ENCODE measurements at places on chromosomes 11 and 22.
A peak's percentile ranks its signal among the peaks of the same experiment; 100 is the strongest.

DNA sequence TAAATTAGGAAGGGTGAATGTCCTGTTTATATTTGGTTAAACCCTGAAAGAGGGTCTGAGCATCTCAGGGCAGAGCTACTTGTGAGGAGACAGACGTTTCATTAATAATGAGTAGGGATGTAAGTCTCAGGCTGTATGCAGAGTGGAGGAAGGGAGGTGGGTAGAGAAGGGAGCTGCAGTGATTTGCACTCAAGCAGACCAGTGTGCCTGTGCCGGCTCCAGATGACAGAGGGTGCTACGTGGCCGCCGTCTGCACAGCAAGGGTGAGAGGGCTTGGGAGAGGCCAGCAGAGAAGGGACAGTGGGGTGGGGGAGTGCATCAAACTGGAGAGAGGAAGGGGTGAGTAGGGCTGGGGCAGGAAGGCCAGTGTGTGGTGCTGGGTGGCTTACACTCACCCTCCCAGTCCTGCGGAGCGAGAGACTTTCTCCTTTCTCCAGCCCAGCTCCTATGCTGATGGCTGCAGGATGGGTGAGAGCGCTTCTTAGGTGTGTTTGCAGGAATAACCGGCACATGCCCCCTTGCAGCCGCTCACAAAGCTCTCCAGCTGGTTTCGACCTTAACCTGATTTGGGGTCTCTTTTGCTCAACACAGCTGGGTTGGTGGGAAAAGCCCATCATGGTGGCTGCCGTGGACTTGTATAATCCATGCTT lies 130.6 kb downstream of the ST3GAL4 start:
- DNase-seq = no peak

- DNase-seq = peak; percentile 97
Measured at GRCh38 chr11:6576471-6577373, 26.7 kb downstream of the RRP8 start.

GRCh38 chr11:1523779-1524178 lies 37.2 kb upstream of the MOB2 start:
- DNase-seq = no peak

DNA sequence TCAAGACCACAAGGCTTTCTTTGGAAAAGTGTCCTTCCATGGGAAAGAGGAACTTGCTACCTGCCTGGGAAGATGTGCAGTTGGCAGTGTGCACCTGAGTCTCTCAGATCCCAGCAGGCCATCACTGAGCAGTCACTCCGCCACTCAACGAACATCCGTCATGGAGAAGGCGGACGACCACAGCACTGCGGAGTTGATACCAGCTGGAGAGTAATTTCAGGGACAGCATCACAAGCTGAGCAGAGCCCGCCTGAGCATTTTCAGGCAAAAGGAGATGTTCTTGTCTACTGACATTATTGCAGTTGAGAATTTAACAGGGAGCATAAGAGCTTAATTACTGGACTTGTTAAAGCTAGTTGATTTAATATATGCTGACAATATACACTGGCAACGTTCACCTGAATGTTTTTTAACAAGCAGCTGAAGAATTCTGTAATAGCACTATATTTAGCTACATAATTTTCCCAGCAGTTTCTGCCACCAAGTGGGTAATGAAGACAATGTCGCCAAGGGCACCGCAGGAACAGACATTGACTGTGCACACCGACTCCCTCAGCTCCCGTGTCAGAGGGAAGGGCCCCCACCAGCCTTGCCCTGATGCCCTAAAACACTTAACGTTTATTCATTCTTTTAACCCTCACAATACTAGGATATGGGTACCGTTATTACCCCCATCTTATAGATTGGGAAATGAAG lies 52.4 kb upstream of the ARFGAP3 start:
- no peak for DNase-seq

- DNase-seq = no peak
Measured at GRCh38 chr11:43298397-43298796, 13.4 kb upstream of the API5 start.

GRCh38 chr11:111942829-111943228 lies 5.7 kb downstream of the DIXDC1 start:
- no peak for DNase-seq

- no peak for DNase-seq
Measured at GRCh38 chr11:117688255-117688797, 108.7 kb downstream of the DSCAML1 start.

- DNase-seq = no peak
Measured at GRCh38 chr22:35425971-35426800, 26.2 kb downstream of the MCM5 start.

DNA sequence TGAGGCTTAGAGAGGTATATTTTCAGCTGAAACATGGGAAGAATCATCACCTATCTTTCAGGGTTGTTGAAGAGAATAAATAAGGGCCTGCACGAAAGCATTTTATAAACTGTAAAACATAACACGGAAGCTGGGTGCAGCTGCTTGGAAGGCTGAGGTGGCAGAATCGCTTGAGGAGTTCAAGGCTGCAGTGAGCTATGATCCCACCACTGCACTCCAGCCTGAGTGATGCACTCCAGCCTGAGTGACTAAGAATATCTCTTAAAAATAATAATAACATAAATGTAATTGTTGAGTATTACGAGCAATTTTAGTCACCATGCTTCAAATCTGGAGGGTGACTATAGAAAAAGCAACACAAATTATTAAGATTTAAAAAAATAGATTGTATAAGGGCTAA lies 16.3 kb downstream of the RBFOX2 start:
- DNase-seq = no peak

DNA sequence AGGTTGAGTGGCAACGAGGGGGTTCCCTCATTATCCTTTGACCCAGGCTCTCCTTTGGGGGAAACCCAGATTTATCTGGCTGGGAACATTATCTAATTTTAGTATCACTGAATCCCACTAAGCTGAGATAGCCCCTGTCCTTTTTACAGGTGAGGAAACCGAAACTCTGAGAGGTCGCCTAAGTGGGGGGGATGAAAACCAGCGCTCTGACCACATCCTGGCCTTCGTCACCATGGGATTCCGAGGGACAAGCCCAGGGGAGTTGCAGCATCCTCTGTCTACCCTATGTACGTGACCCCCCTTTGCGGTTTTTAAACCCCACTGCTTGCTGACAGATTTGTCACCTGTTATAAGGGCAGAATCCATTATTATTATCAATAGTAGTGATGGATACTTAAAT lies 61.0 kb downstream of the ISX start:
- DNase-seq = no peak

DNA sequence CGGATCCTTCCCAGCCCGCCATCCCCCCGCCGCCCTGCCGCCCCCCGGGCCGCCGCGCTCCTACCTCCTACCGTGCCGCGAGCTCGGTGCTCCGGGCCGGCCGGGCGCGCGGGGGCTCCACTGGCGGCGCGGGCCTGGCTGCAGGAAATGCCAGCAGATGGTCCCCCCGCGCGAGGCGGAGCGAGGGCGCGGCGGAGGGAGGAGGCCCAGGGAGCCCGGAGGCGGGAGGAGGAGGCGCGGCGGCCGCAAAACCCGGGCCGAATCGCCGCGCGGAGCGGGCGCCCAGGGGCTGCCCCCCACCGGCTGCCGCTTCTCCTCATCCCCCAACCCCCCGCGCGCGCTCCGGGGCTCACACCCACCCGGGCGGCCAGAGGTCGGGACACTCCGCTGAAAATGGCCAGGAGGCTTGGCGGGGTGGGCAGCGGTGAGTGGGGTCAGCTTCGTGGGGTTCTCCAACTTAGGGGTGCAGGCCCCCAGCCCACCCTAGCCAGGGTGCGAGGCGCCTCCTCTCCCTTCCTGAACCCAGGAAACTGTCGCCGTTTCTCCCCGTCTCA lies at the start of gene OSBPL5:
TSS of gene OSBPL5 (minus strand) at position 159 of the 554 bp plus-strand sequence. CDS start 36,162 bp downstream, outside the sequence.
- peak; percentile 70 for DNase-seq

- no peak for DNase-seq
Measured at GRCh38 chr11:81700076-81700475, 1033.6 kb downstream of the FAM181B start.

DNA sequence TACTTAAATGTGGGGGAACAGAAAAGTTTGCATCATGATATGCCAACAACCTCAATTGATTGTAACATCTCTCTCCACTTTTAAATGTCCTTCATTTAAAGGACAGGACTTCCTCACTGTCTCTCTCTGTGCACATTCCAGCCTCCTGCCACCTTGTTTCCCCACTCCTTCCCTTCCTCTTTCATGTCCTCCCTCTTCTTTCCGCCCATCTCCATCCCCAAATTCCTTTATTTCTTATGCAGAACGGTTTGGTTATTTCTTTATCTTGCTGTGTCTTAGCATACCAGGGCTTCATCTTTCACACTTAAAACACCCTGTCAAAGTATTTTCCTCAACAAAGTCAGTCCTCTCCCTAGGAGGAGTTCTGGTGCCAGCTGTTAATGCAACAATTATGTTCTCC lies 293.8 kb downstream of the NXPE2 start:
- no peak for DNase-seq

- DNase-seq = no peak
Measured at GRCh38 chr11:65016705-65017104, 2.7 kb downstream of the ARL2 start.

DNA sequence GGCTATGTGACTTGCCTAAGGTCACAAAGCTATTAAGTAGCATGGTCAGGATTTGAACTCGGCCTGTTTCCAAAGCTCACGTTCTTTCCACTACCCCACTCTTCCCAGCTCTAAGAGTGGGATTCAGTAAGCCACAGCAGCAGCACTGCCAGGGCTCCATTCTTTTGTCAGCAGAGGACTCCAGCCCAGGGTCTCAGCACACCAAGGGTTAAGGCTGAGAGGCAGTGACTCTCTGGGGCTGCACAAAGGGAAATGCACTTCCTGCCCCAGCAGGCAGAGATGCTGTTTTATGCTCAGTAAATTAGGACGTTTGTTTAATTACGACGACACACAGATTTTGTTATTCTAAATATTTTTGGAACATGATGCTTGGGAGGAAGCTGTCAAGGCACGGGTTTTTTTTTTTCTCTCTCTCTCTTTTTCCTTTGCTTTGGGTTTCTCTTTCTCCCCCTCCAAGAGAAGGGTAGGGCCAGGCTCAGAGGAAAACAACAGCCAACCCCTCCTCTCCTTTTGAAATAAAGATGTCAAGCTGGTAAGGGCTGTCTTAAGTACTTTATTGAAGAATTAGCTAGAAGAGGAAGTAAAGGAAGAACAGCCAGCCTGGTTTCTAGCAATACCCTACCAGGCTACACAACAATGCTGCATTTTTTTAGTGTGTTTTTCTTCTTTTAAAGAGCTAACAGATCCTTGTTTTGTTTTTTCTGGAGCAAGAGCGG lies 2.8 kb downstream of the MYH9 start:
- DNase-seq = peak; percentile 34

- no peak for DNase-seq
Measured at GRCh38 chr11:19892387-19892786, 179.8 kb downstream of the NAV2 start.

DNA sequence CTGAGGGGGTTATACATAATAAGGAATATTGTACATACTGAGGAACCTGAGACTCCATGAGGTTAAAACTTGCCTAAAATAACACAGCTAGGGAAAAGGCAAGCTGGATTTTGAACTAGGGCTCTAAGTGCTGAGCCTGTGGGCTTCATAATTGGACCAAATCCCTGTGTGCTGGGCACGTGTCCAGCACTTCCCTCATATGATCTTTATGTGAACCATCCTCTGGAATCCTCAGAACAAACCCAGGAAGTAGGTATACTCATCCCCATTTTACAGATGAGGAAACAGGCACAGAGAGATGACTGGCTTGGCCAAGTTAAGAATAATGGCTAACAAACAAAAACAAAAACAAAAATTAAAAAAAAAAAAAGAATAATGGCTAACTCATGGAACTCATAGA lies 14.9 kb downstream of the RTN4RL2 start:
- DNase-seq = no peak

- no peak for DNase-seq
Measured at GRCh38 chr11:111253131-111253530, 7.6 kb downstream of the POU2AF2 start.

DNA sequence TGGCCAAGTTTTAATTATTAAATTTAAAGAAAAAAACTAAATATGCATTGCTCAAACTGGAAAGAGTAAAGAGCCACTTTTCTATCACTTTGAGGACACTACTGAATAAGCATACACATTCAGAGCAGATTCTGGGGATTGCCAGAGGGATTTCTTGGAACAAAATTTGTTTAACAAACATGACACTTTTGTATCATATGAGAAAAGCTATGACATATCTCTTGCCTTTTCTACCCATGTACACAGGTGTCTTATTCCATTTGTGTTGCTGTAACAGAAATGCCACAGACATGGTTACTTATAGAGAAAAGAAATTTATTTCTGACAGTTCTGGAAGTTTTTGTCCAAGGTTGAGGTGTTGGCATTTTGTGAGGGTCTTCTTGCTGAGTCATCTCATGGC lies 13.5 kb upstream of the USP28 start:
- DNase-seq = no peak

DNA sequence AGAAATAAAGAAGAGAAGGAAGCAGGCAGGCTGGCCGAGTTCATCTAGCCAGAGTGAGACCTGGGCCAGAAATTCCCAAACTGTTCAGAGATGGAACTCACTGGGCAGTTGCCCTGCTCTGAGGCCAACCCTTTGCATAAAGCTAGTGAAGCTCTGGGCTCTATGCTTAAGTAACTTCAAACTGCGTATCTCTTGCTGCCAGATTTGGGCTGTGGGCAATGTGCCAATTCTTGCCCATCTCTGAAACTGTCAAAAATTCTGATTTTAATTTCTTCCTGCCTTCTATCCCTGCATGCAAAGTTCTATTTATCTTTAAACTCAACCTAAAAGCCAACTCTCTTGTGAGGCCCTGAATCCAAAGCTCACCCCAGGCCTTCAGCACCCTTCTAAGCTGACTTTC lies 36.2 kb upstream of the HEPHL1 start:
- DNase-seq = no peak

DNA sequence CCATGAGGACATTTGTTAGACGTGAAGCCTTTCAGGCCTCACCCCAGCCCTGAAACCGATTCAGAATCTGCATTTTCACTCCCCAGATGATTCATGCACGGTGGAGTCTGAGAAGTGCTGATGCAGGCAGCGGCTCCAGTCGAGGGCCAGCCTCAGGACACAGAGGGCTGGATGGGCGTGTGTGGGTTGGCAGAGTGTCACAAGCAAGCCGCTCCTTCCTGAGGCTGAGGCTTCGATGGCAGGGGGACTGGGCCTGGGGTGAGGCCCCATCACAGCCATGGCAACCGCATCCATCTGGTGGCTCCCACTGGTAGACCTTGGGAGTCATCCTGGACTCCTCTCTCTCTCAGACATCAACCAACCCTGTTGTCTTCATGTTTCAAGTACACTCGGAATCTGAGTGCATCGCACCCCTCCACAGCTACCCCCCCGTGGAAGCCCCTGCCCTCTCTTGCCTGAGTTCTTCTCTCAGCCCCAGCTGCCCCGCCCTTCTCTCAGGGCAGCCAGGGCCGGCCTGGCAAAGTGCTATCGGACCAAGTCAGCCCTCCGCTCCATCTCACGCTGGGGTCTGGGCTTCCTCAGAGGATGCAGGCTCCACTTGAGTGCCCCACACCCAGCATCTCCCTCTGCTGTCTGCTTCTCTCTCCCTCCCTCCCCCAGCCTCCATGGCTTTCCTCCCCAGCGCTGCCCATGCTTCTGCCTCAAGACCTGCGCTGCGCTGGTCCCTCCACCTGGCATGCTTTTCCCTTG lies 10.6 kb downstream of the KCNC1 start:
- no peak for DNase-seq

- no peak for DNase-seq
Measured at GRCh38 chr22:48147831-48148230, 1385.4 kb downstream of the TBC1D22A start.

Data from globus pallidus (tissue), 1 donor.